Stimulated activated CD8-positive, alpha-beta memory T cell treated with anti-CD3 and anti-CD28 coated beads, Interleukin-2, amount 100 ng/mL, for 48 hours (primary cell): ENCODE measurements at places on chromosomes 6 and 20.
A peak's percentile ranks its signal among the peaks of the same experiment; 100 is the strongest.

GRCh38 chr6:49909563-49909962, 43.2 kb upstream of the CRISP1 start:
- DNase-seq = no peak

DNA sequence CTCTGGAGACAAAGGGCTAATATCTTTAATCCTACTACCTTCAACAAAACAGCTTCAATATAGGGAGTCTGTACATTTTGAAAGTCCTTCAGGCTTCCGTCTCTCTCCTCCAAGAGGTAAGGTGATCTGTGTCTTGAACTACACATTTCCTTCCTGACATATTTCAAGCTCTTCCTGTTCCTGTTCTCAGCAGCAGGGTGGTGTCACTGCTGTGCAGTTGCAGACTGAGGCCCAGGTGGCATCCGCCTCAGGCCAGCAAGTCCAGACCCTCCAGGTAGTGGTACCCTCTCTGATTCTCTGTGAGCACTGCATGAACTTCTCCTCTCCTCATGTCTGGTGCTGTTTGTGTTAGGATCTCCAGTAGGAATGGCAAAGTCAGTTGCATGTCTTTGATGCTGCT, 7.8 kb downstream of the NFYA start:
- DNase-seq = no peak

DNA sequence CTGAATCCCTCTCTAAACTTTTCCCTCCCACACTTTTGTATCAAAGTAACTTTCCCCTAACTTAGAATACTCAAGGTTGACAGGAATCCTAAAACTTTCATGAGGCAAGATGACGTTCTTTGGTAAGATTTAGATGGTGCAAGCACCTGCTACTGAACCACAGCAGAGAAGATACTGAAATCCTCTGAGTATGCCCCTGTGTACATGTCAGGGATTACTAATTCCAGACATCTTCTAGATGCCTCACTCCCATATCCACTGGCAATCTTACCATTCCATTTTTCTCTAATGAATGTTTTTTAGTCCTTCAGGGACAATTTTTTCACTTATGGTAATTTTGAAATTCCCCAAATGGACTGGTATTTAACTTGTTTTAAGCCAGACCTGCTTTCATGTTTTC, 9.1 kb downstream of the APOBEC2 start:
- DNase-seq = no peak

DNA sequence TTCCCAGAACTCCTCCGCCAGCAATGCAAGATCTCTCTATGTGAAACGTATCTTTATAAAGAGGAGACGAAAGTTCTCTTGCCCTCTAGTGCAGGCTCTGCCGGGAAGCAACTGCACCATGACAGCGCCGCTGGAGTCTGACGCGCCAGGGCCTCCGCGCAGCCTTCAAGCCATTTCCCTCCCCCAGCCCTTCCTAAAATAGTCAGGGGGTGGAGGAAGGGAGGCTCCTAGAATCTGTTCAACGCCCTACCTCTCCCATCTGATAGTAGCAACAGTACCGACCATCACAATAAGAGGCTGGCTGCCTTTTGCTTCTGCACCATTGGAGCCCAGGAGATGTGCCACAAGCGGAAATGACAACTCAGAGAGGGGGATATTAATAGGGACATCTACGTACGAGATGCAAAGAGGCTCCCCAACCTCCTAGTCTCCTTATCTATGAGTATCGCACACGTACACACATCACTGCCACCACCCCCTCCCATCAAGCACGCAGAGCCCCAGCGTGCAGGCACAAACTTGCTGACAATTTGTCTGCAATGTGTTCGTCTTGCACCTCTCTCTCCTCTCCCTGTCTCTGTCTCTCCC, 1.0 kb downstream of the SYNE1 start:
- no peak for DNase-seq

GRCh38 chr20:61690993-61691838, 374.5 kb downstream of the TAF4 start:
- no peak for DNase-seq

DNA sequence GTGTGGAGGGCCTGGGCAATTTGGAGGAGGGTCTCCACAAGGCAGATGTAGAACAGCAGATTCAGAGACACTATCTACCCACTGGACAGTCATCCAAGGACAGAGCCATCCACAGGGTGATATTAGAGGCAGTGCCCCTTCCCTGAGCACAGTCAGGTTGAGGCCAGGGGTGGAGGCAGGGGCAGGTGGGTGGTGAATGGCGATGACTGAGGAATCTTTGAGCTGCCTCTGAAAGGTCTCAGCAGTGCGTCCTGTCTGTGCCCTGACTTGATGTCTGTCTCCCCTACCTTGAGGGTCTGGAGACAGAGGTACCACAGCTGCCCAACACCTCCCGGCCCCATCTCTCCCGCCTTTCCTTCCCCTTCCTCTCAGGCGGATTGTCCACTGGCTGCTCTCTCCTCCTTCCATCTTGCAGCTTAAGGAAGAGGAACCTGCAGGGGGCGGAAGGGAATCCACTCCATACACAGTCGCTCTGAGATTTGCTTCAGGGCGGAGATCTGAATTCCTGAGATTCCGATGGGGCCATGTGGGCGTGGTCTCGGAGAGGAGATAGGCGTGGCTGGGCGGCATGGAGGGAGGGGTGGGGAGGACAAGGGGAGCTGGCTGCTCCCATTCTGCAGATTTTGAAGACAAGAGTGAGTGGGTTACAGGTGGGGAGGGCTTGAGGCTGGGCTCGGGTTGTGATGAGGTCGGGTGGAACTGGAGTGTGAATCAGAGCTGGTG, 1.7 kb downstream of the MUCL3 start:
- DNase-seq = no peak

GRCh38 chr20:20702330-20703245, 9.9 kb downstream of the RALGAPA2 start:
- no peak for DNase-seq

GRCh38 chr20:62535964-62536363, 60.2 kb upstream of the GATA5 start:
- no peak for DNase-seq

DNA sequence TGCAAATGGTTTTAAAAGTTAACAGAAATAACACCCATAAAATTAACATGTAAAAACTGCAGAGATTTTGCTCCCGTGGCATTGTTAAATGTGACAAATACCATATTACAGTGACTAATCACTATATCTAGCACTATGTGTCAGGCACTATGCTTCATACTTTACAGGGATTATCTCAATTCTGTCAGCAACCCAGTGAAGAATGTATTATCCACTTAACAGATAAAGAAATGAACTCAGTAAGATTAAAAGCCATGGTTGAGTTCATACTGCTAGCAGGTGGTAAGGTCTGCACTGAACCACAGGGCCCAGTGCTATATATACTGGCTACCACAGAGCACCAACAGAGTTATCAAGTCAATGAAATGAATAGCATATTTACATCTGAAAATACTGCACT, 65.4 kb downstream of the RWDD2A start:
- no peak for DNase-seq

- no peak for DNase-seq
Measured at GRCh38 chr6:87590990-87591389, 1.1 kb downstream of the ORC3 start.

DNA sequence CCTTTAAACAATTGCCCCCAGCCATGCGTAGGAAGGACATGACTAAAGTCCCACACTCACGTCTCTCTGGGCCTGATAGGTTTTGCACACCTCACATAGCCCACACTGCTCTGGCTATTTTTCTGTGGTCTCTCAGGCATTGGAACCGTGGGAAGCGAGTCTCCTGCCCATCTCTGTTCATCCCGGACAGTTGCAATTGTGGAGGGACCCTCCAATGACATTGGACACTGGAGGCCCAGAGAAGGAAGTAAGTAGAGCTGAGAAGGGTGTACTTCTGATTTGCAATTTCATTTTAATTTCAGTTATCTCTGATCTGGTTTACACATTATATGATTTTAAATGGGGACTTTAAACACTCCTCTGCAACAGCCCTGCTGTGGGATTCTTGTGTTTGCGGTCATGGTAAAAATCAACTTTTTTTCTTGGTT, 23.3 kb upstream of the CST3 start:
- DNase-seq = no peak

DNA sequence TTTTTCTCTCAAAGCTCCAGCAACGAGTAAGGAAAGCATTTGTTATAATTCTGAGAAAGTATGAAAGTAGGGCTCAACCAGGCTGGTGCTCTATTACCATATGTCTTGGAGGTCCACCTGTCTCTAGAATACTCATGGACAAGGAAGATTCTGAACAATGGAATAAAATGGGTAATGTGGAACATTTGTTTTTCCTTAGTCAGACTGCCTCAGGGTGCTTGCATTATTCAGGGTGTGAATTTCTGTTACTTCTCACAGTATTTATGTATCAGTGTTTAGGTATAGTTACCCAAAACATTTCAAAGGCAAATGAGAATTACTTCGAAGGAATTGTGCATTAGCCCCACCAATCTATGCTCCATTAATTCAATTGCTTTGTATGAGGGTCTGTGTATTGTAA, 586.2 kb upstream of the CITED2 start:
- DNase-seq = no peak

DNA sequence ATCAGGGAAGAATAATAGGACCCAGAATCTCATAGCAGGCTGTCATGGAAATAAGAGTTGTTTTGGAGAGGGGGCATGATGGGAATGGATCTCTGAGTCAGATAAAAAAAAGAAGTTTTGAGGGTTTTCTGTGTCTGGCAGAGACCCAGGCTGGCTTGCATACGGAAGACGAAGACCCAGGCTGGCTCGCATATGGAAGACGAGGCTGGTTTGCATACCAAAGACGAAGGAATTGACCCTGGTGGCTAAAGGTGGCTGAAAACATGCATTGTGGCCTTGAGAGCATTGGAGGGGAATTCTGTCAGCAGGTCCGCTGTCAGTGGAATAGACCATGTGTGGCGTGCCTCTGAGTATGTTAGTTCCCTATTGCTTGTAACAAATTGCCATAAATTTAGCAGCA, 335.1 kb downstream of the BTBD3 start:
- DNase-seq = no peak

DNA sequence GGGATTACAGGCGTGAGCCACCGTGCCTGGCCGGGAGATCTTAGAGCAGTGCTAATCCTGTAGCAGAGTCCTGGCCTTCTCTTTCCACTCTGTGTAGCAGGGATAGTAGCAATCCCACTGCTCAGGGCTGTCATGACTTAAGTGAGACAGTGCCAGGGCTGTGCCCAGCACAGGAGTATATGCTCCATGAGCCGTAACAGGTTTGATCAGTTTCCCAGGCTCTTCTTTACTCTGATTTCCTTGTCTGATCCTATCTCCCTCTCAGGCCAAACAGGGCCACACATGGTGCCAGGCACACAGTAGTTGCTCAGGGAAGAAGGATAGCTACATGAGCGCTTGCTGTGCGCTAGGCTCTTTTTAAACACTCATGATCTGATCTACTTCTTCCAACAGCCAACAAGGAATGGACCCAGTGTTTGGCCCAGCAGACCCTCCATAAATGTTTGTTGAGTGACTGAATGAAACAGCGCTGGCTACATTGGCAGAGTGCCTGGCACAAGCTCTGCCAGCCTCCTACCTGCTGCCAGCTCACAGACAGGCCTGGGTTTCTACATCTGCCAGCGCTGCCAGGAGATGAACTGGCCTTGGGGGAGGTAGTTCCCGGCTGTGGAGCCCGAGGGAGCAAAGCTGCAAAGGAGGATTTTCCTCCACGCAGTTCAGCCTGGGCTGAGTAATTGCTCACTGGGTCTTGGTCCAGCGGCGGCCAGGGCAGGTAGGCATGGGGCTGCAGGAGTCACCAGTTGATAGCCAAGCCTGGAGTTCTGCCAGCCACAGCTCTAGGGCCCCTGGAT, 36.9 kb downstream of the SNAI1 start:
- DNase-seq = no peak

- DNase-seq = no peak
Measured at GRCh38 chr6:68087399-68088133, 547.5 kb upstream of the ADGRB3 start.

DNA sequence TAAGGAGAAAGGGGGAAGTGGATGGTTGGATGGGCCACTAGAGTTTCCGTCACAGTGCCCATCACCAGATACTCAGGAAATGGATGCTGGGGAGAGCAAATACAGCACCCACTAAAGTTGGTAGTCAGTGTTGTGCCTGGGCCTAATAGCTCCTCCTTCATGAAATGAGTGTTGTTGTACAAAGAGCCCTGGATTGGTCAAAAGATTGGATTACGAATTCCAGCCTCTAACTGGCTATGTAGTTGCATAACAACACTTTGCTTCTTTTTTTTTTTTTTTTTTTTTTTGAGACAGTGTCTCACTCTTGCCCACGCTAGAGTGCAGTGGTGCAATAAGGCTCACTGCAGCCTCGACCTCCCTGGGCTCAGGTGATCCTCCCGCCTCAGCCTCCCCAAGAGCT, 27.4 kb downstream of the KCNG1 start:
- no peak for DNase-seq

GRCh38 chr6:36593569-36594028, 563 bp upstream of the SRSF3 start:
- no peak for DNase-seq

GRCh38 chr6:16773362-16773761, 12.1 kb upstream of the ATXN1 start:
- no peak for DNase-seq

- DNase-seq = no peak
Measured at GRCh38 chr6:82143041-82143481, 104.5 kb downstream of the IBTK start.

- peak; percentile 49 for DNase-seq
Measured at GRCh38 chr6:132798869-132799538, 567 bp upstream of the SLC18B1 start.
